ENCODE measurements at places on chromosomes 16 and 17.

DNA sequence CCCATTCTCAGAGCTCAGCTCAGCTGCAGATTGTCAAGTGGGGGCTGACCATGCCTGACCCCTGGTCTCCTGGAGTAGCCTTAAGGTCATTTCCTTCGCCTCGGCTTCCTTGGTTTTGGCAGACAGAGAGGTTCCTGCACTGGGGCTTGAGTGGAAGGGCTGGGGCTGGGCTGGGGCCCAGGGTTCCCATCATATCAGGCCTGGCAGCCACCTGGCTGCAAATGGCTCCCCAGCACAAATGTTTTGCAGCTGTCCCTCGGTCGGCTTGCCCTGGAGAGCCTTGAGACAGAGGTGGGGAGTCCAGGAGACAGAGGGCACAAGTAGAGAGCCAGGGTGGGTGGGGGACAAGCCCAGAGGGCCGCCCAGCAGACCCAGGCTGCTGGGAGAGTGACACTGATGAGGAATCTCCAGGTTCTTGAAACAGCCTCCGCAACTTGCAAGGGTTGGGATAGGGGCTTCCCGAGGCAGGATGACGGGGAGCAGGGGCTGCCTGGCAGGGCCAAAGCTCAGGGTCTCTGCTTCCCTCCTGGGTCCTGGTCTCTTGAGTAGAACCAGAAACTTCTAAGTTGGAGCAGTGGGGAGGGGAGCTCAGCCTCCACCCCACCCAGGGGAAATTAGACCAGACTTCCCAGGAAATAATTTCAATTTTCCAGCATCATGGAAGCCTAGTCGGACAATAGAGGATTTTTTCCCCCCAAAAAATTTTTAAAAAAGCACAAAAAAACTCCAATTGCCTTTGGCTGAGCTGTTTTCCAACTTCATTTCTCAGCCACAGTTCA is 19.3 kb downstream of the IGFBP4 start:
- DNase-seq = no peak

- no peak for DNase-seq
Measured at GRCh38 chr16:19874026-19874425, 10.6 kb downstream of the GPRC5B start.

- DNase-seq = no peak
Measured at GRCh38 chr16:84284154-84284722, 10.4 kb upstream of the WFDC1 start.

- no peak for DNase-seq
Measured at GRCh38 chr17:81492202-81492601, 20.4 kb downstream of the ACTG1 start.

DNA sequence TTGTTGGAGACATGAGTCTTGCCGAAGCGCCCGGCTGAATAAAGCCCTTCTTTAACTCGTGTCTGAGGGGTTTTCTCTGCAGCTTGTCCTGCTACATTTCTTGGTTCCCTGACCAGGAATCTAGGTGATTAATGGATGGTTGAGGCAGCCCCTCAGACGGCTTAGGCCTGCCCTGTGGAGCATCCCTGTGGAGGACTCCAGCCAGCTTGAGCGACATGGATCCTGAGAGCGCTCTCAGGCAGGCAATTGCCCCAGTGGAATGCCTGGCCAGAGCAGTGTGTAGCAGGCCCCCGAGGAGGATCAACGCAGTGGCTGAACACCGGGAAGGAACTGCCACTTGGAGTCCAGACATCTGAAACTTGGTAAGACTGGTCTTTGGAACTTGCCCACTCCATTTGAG is 17.3 kb upstream of the ENDOV start:
- DNase-seq = no peak

- DNase-seq = no peak
Measured at GRCh38 chr17:56098746-56099145, 54.5 kb upstream of the ANKFN1 start.

GRCh38 chr17:42287305-42287976 is 857 bp upstream of the STAT5A start:
- DNase-seq = no peak

GRCh38 chr17:4208238-4208637 is 55.5 kb downstream of the ANKFY1 start:
- no peak for DNase-seq

DNA sequence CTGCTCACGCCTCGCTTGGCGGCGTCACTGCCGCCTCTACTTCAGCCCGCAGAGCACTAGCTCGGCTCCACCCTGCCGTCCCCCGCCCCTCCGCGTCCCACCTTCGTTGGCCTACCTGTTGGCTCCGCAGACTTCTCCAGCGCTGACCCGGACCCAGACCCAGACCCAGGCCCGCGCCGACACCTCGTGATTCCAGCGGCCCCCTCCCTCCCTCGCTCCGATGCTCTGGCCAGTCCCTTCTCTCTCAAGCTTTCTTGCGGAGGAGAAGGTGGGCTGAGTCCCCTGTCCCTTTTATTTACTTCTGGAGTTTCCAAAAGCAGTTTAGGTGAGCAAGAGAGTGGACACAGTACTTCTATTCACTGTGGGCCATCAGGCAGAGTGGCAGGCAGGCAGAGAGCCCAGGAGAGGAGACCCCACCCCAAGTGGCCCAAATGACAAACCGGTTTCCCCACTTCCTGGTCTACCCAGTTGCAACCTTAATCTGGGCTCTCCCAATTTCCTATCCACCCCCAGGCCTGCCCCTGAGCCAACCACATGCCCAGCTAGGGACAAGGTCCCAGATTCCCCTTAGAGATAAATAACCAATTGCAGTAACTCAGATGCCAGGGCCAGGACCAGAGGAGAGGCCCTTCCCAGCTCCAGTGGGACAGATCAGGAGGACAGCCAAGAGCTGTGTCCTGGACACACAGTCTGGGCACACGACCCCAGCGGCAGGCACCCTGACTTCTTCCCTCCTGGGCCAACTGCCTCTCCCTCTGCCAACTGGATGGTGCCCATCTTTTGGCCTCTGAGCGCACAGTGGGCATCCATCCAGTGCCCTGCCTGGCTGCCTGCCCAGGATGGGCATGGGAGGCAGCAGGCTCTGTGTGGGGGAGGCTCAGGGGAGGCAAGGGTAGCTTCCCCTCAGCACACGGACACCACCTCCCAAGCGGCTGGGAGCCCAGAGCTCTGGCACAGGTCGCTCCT is 1.2 kb upstream of the SRCIN1 start:
- no peak for DNase-seq

- no peak for DNase-seq
Measured at GRCh38 chr16:83356266-83356665, 451.5 kb upstream of the HSBP1 start.

GRCh38 chr16:17590711-17591654 is 120.2 kb upstream of the XYLT1 start:
- no peak for DNase-seq

- DNase-seq = no peak
Measured at GRCh38 chr16:77327717-77328116, 107.1 kb downstream of the ADAMTS18 start.

GRCh38 chr17:65061646-65062045 is 5.1 kb upstream of the GNA13 start:
- DNase-seq = no peak

GRCh38 chr17:64326420-64327054 is 63.5 kb upstream of the TEX2 start:
- no peak for DNase-seq

GRCh38 chr17:2271985-2272702 is 31.4 kb downstream of the SMG6 start:
- DNase-seq = no peak

GRCh38 chr17:75031972-75032719 is 14.6 kb downstream of the ATP5PD start:
- DNase-seq = no peak

GRCh38 chr16:84454611-84455010 is 49.8 kb downstream of the MEAK7 start:
- DNase-seq = no peak

DNA sequence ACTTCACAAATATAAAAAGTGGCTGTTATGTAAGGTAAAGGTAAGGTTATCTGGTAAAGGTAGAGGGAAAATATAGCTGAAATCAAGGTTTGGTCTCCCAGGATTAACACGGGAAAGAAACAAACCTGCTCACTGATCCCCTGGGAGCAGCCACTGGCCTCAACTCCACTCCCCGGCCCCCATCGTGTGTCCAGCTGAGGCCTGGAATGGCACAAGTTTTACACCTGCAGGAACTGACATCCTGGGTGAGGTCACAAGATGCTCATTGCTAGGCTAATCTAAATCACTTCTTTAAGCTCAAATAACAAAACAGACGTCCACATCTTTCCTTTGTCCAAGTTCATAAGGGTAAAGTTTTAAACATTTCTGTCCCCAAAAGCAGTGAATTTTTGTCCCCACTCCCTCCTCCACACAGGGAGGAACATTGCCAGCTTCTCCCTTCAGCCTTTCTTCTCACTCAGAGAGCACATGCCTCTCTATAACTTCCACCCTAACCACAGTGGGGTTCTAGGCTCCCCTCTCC is 46.3 kb downstream of the ERN1 start:
- DNase-seq = no peak

DNA sequence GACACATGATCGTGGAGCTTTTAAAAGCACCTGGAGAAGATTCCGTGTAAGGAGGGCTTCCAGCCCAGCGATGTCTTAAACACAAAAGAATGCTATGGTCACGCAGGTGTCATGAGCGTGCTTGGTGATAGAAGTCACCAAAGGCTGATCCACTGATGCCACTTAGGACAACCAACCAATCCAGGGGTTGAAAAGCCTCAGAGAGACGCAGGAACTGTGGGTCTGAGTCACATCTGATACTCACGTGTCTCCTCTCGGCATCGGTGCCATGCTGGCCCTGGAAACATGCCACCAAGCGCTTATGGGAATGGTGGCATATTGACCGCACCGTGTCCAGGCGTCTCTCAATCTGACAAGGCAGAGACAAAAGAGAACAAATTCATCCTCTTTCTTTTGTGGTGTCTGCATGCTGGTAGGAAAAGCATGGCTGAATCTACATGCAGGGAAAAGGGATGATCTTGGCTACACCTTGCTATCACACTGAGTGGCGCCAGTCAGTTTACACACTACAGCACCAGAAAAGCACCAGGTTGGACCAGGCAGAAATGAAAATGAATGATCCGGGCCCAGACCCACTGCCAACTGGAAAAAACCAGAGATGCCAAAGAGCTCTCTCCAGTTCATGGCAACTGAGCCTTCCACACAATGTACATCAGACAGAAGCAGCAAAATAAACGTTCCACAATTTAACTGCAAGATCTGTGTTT is 38.0 kb downstream of the ARHGAP17 start:
- DNase-seq = no peak

DNA sequence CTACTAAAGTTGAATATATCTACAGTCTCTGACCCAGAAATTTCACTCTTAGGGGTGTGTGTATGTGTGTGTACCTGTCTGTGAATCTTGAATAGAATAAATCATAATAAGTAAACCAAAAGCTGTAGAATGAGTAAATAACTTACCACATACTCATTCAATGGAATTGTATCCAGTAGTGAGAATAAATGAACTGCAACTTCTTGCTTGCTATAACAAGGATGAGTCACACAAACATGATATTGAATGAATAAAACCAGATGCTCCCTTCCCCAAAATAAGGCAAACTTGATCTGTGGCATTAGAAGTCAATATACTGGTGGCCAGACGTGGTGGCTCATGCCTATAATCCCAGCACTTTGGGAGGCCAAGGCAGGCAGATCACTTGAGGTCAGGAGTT is 259.8 kb upstream of the MON1B start:
- no peak for DNase-seq

DNA sequence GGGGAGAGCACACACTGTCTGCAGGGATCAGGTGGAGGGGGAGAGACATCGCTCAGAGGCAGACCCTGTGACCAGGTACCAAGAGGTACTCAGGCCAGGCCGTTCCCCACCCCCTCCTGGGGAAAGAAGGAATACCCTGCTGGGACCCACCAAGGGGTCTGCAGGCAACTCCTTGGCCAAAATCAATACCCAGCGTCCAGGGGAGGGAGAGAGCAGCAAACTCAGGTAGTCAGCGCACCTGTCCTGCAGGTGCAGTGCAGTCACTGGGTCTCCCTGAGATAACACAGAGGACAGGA is 57.5 kb upstream of the DOC2B start:
- no peak for DNase-seq

DNA sequence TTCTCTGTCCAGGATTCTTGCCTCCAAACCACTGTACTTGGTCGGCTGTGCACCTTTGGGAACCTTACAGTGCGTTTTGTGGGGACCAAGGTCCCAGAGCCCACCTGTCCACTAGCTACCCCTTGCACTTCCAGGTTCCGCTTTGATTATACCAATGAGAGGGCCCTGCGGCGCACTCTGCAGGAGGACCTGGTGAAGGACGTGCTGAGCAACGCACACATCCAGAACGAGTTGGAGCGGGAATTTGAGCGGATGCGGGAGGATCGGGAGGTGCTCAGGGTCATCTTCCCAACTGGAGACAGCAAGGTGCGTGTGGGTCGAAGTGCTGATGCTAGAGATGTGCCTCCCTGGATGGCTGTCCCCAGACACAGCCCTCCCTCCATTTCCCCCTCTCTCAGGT is 18.8 kb downstream of the POLR2A start:
- DNase-seq = no peak

- DNase-seq = no peak
Measured at GRCh38 chr16:58820411-58820810, 86.3 kb upstream of the GOT2 start.

GRCh38 chr17:5485270-5486205 is at the start of gene DERL2:
Gene DERL2, minus strand, starts transcription at chr17:5486178. Its CDS starts 17 bp downstream, at chr17:5486161.
- DNase-seq = no peak

GRCh38 chr17:48907713-48908046 is 527 bp upstream of the UBE2Z start:
- DNase-seq = no peak

GRCh38 chr17:81460856-81461460 is 51.6 kb downstream of the ACTG1 start:
- DNase-seq = no peak

DNA sequence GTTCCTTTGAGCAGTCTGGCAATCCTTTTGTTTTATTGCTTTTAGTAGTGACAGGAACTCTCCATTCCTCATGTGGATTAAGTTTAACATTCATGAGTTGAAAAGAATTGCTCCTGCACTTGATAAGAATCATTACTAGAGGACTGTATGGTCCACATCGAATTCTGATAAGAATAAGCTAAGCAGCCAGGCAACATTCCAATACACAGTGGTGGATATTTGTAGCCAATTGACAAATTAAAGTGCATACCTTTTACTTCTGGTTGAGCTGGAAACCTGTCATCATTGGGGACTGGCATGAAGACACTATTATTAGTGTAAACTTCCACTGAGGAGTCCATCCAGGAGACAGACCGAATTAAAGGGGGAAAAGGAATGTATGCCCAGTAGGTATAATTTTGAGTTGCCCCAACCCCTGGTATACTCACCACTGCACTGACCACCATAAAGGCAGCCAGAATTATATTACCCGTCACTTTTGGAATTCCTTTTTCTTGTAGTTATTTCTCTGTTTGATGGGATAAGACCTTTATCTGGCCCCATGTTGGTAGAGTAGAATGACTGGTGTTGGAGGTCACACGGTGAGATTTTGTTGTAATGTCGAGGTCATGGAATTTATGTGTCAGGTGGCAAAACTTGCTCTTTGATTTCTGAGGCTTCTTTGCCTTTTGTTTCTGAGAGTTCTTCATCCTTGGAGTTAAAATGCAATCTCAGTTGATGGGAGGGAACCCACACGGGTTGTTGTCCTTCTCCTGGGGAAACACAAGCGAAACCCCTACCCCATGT is 72.1 kb upstream of the ARL4D start:
- DNase-seq = no peak

- no peak for DNase-seq
Measured at GRCh38 chr17:19978209-19978802, 678 bp upstream of the AKAP10 start.
